ENCODE measurements at places on chromosomes 7 and 10.

GRCh38 chr10:99540657-99541531, 8.2 kb downstream of the NKX2-3 start:
- no peak for DNase-seq

DNA sequence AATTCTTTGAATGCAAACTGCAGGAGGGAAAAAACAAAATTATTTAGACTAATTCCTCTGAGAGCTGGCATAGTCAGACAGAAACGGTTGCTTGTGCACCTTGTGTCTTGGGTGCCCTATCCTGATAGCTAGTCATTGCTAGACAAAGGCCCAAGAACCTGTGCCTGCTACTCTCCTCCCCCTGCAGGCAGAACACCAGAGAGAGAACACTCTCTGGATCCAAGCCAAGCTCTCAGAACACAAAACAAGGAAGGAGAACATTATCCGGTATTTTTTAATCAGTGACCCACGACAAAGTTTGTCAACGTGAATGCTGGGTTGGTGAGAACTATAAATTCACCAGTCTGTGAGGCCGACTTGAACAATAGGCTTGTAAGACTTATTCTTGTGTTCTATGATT, 18.8 kb upstream of the PPP1R9A start:
- peak; percentile 6 for DNase-seq

DNA sequence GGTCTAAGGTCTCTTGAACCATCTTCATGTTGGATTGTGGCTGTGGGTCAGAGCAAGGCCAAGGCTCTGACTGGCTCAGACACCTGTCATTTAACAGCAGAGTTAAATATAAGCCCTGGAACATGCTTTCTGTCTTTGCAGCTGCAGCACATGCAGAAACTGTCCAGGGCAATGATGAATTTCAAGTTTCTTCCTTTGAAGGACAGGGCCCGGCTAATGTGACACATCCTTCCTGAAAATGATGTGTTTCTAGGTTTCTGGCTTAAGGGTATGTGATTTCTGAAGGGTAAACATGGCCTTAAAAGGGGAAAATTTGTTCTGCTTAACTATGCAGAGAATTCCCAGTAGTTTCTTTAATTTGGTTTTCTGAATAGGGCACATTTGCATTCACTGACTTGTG, 34.0 kb upstream of the SLC35B4 start:
- DNase-seq: no peak

DNA sequence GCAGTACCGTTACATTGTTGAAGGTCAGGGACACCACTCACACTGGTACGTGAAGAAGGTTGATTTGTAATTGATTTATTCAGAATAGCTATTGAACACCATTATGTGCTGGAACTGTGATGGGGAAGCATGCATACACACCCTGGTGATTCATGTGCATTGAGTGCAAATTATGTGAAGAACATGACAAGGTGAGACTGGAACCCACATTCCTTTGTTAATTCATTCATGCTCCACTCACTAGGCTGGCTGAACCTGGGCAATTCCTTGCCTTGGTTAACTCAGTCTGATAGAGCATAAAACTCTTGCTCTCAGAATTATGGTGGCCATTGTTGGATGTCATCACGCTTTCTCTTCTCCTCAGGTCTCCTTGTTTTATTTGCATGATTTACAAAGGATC, 67.3 kb upstream of the TPK1 start:
- no peak for DNase-seq

DNA sequence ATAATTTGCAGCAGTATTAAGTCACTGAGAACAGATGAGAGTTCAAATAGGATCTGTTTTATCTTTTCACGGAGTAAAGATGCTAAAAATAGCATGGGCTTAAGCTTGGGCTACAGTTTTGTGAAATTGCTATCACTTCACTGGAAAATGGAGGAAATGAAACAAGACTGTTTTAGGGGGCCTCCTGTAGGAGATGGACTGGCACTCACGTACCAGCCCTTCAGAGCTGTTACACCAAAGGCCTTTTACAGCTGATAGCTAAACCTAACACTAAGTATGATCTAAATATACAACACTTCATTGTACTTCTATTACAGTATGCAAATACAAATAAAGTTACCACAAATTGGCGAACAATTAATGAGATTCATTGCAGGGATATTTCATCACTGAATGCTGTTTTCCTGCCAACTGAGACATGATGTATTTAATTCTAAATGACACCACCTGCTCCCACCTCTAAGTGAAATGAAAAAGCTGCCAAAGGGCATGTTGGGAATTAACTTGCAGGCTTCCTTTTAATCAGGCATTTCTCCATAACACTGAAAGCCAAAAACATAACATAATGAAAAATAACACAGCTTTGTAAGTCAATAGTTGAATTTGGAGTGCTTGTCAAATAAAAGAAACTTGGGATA, 304.5 kb upstream of the LRRN3 start:
- no peak for DNase-seq

- no peak for DNase-seq
Observed at GRCh38 chr10:10392511-10392910, 625.2 kb upstream of the CELF2 start.

DNA sequence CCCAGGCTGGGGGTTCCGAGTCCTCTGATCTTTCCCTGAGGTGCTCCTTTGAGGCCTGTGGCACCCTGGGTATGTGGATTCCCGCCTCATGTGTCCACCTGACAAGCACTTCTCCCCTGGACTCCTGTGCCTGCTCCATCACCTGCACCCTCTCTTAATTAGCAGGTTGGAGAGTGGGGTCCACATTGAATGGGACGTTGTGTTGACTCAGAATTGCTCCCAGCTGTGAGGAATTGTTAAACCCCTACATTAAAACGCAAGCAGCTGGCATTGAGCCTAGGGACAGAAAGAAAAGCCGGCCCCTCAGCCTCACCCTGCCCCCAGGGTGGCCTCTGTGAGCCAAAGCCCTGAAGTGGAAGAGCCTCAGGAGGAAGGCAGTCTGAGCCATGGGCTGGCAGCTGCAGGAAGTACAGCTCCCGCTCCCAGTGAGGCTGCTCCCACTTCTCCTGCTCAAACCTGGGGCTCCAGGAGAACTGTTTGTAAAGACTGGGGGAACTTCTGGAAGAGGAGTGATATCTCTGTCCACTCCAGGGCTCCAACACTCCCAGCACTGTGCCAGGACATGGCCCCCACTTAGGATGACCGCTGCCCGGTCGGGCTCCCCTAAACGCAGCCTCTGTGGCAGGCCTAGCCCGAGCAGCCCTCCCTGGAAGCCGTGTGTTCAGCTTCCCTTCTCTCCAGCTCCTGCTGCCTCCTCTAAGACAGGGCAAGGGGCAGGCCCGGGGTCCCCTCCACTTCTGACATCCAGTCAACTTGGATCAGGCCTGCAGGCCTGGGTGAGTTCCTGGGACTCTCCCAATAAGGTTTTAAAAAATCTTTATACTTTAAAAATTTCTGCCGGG, 1.8 kb upstream of the OPN4 start:
- no peak for DNase-seq

GRCh38 chr10:92238054-92238585, 52.8 kb downstream of the CPEB3 start:
- no peak for DNase-seq

DNA sequence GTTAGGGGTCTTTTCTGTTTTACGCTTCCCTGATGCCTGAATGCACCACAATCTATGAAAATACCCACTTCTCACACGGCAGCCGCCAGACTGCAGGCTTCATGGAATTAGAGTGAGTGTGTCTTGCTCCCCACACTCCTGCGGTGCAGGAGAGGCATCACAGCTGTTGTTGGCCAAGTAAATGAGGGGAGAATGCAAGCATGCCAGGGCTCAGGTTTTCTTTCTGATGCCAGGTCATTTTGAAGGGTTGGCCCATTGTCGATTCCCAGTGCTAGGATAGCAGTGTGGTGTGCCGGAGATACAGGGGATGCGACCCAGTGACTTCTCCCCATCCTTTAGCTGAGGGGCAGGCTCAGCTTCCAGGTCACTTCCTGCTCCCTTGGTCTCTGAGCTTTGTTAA, 16.3 kb downstream of the CXCL12 start:
- DNase-seq: no peak

DNA sequence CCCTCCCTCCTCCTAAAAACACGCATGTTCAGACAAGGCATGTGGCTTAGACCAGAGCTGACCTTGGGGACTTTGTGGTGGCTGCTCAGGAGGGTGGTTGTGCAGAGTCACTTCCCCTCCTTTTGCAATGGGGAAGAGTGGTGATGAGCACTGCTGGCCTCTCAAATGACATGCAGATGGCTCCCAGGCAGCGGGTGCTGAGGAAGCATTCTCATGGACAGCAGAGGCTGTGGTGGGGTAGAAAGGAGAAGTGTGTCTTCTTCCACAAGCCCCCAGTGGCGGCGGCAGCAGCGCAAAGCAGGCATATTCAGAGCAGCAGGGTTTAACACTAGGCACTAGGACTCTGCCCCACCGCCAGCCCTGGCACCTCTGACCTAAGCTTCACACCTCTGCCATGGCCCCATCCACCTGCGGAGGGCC, 105.9 kb upstream of the ANLN start:
- peak; percentile 100 for DNase-seq

- DNase-seq: no peak
Observed at GRCh38 chr7:23918856-23919255, 208.8 kb downstream of the STK31 start.

DNA sequence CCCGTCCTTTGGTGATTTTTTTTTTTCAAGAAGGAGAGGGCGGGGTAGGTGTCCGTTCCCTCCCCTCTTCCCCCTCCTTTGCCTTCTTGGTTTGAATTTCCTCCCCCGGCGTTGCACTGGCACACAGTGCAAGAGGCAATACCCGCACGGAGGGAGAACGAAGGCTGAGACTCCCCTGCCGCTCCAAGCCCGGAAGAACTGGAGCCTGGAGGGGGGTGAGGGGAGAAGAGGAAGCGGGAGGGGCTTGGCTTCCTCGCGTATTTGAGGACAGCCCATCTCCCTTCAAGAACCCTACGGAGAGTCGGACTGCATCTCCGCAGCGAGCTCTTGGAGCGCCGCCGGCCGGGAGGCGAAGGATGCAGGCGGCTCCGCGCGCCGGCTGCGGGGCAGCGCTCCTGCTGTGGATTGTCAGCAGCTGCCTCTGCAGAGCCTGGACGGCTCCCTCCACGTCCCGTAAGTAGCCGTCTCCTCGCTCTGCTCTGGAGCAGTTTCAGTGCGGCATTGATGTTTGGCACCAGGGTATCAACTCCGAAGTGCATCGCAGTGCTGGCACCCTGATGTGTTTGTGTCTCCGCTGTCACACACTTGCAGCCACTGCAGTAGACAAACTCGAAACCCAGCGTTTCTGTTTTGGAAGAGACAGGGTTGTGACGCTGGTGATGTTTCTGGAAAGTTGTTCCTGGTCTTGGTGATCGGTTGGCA, at the start of gene CNTNAP2:
CNTNAP2 (plus strand) TSS at position 281 of the 702 bp plus-strand sequence; CDS start at position 357, 76 bp downstream.
- DNase-seq: peak; percentile 76

GRCh38 chr7:30247541-30248401, 36.6 kb upstream of the ZNRF2 start:
- no peak for DNase-seq

DNA sequence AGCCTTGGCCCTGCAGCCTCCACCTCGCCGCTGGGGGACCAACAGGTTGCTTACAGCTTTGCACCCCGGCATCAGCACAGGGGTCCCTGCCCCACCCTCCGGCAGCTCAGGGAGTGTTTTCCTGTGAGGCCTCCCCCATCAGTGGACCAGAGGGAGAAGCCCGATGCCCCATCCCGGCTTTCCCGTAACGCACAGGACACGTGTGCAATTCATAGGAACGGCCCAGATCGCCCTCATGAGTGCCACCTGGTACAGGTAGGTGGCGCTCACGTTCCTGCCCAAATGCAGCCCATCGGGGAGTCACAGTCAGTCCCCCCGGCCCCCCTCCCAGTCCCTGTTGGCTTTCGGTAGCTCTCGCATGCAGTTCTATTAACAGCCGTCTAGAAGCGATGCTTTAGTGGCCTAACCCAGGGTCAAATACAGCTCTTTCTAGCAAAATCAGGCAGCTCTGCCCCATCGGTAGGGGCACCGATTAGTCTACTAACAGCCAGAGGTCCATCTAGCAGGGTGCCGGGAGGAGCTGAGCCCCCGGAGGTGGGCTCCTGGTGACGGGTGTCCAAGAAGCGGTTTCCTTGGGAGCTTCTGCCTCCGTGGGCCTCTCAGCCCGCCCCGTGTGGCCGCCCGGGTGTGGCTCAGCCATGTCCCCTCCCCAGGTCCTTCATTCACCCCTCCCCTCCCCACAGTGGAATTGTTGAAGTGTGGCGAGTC, 48.4 kb upstream of the GTF2IRD1 start:
- peak; percentile 83 for DNase-seq

GRCh38 chr10:128009372-128010126, 102.6 kb downstream of the PTPRE start:
- DNase-seq: no peak

- no peak for DNase-seq
Observed at GRCh38 chr7:70695795-70696083, 436.2 kb upstream of the GALNT17 start.

- no peak for DNase-seq
Observed at GRCh38 chr10:100025576-100025975, 15.8 kb upstream of the DNMBP start.

GRCh38 chr7:5699467-5700384, 81.7 kb downstream of the RNF216 start:
- no peak for DNase-seq

DNA sequence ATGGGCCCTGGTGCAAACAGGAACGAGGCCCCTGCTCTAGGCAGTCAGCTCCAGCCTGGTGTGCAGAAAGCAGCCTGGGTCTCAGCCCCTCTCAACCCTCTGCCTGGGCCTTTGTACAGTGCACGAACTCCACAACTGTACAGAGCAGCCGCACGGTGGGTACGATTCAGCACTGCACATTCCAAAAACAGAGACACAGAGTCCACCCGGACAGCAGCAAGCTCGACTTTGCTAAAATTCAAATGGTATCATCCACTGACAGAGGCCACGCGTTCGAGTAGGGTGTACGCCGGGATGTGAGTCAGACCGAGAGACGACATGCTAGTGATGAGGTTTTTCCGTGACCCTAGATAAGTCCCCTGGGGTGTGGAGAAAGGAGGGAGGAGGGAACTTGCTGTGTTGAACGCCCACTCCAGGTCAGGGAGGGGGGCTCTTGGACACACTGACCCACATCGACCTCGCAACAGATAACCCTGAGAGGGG, 65.6 kb upstream of the PDGFA start:
- no peak for DNase-seq

DNA sequence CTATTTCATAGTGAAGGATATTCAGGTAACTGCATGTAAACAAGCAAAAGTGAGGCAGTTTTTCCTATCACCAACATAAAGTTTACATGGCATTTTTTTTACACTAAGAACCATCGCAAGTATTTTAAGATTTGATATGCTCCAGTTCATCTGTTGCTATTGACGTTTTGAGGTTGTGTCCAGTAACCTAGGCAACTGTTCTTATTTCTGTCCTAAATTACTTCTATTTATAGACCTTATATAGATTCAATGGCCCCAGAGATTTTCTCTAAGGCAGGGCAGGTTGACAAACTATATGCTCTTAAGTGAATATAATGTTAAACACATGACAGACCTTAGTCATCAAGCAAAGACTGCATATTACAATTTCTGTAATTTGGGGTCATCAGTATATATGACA, 830.2 kb upstream of the LRRTM3 start:
- no peak for DNase-seq

GRCh38 chr10:78042058-78042751, 8.5 kb downstream of the RPS24 start:
- DNase-seq: no peak
